ENCODE measurements at places on chromosomes 16 and 17.

GRCh38 chr16:12148120-12148519 is 171.6 kb downstream of the SNX29 start:
- DNase-seq: peak; percentile 44

DNA sequence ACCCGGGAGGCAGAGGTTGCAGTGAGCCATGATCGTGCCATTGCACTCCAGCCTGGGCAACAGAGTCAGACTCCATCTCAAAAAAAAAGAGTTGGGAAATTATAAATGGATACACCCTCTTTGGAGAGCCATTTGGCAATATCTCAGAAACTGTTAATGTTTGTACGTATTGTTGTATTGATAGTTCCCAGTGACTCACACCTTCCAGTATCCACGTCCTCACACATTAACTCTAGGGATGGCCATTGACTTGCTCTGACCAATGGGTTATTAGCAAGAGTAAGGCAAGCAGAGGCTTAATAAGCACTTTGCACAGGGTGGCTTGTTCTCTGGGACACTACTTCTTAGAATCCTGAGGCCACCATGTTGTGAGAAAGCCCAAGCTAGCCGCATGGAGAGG is 107.6 kb upstream of the LHX1 start:
- DNase-seq: no peak

GRCh38 chr16:30755955-30756780 is 5.7 kb downstream of the CFAP119 start:
- DNase-seq: no peak

- no peak for DNase-seq
Observed at GRCh38 chr16:55700067-55700466, 44.3 kb downstream of the SLC6A2 start.

- peak; percentile 99 for DNase-seq
Observed at GRCh38 chr16:67226804-67227566, at the start of gene TMEM208. TSS of gene TMEM208 (plus strand) at chr16:67227130. CDS start at chr16:67227219, 89 bp downstream.

All from lung (tissue), 17 donors.